Amniotic epithelial cell (primary cell): ENCODE measurements at places on chromosomes 5 and 9.

DNA sequence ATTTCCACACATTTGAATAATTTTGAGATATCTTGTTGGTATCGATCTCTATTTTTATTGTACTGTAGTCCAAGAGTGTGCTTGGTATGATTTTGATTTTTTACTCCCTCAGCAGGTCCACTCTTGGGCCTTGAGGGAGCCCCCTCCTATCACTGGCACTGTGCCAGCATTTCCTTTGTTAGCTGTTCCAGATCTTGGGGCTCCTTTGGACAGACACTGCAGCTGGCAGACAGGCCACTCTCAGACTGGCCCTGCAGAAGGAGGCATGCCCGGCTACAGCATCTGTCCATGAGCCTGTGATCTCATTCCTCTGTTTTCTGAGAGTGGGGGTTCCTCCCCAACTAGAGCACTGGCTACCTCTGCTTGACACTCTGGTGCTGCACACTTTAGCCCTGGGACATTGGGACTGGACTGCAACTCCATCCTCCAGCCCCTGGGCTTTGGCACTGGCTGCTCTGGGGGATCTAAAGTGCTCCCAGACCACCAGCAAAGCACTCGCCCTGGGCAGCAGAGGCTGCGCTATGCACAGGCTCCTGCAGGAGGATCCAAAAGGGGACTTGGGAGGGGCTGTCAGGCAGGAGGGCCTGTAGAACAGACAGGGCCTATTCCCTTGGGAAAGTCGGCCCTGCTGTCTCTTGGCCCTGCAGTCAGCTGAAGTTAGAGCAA is 271.3 kb upstream of the DMAC1 start:
- no peak for DNase-seq

- no peak for DNase-seq
Observed at GRCh38 chr5:9781275-9781674, 151.1 kb upstream of the TAS2R1 start.

GRCh38 chr5:87398981-87399614 is 13.6 kb downstream of the CCNH start:
- no peak for DNase-seq

DNA sequence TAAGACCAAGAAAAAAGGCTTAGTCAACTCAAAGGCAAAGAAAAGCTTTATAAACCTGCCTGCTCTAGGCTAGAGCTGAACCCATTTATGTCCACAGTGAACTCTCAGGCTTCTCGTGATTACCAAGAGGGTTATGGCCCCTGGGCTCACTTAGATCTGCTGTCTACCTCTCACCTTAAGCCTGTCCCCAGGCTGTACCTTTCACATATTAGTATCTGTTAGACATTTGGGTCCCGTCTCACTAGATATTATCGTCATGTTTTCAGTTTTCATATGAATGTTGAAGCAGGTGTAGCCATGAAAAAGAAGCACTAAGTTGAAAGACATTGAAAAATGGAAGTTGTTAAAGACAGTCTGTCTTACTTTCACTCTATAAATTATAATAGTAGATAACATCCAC is 75.2 kb upstream of the COX7C start:
- DNase-seq: no peak

DNA sequence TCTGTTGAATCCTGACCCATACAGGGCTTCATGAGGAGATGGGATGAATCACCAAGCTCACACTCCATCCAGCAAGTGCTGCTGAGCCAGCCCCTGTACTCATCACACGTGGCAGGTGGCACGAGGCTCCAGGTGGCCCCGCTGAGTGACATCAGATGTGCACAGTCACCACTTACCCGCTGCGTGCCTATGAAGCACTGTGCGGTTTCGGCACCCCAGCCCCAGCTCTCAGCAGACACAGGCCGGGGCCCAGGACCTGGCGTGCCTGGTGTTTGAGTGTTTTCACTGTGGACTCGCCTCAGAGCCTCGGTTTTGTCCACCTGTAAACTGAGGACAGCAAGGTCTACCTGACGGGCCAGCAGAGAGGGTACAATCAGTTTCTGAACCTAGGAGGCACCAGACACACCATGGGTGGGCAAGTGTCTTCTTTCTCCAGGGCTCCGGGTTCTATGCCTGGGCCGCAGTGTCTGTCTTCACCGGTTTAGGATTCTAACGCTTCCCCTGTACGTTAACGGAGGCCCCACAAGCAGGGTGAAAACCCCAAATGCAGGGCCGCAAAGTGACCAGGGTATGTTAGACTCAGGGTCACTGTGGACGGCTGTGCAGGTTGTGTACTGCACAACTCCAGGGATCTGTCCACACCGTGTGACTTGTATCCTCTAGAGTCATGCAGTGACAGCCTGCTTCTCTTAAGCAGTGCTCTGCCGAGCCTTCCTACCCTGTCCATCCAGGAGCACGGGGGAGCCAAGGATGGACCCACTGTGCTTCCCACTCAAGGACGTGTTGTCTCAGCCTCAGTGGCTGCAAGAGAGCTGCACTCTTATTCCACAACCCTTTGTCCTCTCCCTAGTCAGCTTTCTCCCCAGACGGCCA is 44.3 kb upstream of the COL5A1 start:
- DNase-seq: no peak

DNA sequence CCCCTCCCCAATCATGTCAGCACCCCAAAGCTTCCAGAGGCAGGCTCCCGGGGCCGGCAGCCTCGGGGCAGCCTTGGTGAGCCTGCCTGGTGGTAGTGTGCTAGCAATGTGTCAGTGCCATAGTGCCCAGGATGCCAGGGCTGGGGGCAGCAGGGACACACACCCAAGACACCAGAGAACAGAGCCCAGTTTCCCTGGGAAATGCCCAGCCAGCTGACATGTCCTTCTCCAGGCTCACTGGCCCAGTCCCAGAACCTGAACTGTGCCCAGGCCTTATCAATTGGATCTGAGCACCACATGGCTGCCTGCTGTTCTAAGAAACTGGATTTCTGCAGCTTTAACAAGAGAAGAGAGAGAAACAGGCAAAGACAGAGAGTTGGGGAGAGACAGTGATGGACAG is 74.9 kb upstream of the LRRTM2 start:
- no peak for DNase-seq

- no peak for DNase-seq
Observed at GRCh38 chr5:68054638-68055037, 160.9 kb upstream of the PIK3R1 start.
